Stimulated activated CD4-positive, alpha-beta T cell treated with anti-CD3 and anti-CD28 coated beads, Interleukin-15, amount 100 ng/mL, for 1 hour (primary cell): ENCODE measurements at places on chromosomes 2 and 18.

- no peak for DNase-seq
Measured at GRCh38 chr2:122322815-122323214, 567.4 kb downstream of the TSN start.

DNA sequence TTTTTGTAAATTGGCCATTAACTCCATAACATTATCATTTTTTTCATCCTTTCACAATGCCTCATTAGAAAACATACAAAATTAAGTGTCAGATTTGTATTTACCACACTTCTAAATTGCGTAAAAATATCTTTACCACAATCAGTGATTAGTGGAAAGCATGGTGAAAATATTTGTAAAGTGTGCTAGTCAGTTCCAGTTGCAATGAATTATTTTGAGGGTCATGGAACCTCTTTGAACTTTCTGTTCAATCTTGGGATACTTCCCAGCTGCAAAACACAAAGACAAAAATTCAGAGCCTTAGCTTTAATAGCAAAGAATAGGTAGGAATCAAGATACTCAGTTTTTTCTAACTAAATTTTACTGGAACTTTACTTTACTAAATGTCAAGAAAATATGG is 4.0 kb upstream of the COL3A1 start:
- no peak for DNase-seq

DNA sequence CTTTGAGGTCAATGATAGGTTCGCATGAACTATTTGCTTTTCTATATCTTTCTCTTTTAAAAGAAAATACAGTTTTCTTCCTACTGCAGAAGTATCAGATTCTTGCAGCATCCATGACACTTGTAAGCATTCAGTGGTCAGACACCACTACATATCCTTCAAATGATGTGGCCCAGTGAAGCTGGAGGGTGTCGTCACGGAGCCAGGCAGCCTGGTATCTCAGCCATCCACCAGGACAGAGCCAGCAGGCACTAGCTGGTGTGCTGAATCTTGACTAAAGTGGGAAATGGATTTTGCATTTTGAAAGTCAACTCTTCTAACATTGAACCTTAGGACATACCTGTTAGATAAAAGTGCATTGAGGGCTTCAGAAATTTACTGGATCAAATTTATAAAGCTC is 5.4 kb downstream of the KLHL14 start:
- DNase-seq, result no peak

- DNase-seq, result no peak
Measured at GRCh38 chr18:5779922-5780321, 115.4 kb downstream of the TMEM200C start.

GRCh38 chr18:5417342-5417741 is 121.8 kb upstream of the ZBTB14 start:
- no peak for DNase-seq

DNA sequence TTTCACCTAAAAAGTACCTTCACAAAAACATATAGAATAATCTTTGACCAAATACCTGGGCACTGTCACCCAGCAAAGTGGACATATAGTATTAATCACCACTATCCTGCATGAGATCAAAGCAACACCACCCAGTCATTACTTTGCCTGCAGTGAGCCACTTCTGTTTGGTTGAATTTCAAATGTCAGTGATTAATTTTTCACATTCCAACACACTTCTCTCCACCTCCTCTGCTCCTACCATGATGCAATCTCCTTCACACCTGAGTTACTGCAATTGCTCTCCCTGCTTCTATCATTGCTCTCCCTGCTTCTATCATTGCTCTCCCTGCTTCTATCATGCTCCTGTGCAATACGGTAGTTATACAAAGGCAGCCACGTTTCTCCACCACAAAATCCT is 106.1 kb upstream of the NETO1 start:
- no peak for DNase-seq

GRCh38 chr2:239904496-239904895 is 120.6 kb downstream of the NDUFA10 start:
- DNase-seq, result no peak

DNA sequence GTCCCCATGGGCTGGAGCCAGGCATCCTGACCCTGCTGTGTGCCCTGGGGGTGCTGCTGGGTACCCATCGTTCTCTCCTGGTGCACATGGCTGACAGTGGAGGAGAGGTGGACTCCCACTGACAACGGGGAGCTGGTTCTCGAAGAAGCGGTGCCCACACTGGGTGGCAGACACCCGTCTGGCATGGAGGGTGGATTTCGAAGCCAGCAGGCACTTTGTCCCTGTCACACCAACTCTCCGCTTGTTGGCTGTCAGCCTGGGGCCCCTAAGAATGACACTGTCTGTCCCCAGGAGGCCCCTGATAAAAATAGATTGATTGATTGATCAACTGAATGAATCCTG is 55.4 kb downstream of the RTP5 start:
- DNase-seq, result no peak

GRCh38 chr2:122710049-122710448 is 954.6 kb downstream of the TSN start:
- no peak for DNase-seq

DNA sequence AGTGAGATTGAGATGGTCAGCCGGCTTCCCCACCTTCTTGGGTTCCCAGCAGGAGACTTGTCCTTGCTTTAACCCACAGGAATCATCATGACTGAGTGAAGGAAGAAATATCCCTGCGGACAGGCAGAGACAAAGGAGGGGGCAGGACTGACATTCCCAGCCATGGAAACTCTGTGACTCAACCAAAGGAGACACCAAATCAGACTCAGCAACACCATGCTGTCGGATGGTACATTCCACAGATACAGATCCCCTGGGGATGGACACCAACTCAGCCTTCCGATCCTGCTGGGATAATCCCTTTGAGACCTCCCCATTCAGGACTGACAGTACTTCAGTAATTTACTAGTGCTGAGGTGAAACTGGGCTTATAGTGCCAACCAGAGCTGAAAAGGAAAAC is 518.3 kb downstream of the XIRP2 start:
- no peak for DNase-seq

- DNase-seq, result no peak
Measured at GRCh38 chr18:46756559-46757201, at the start of gene ST8SIA5. TSS of gene ST8SIA5 (minus strand) at chr18:46757053. CDS start at chr18:46756508, 545 bp downstream.

- no peak for DNase-seq
Measured at GRCh38 chr2:114038710-114039109, 148.8 kb downstream of the ACTR3 start.

GRCh38 chr18:36109737-36110136 is 19.4 kb downstream of the SLC39A6 start:
- DNase-seq, result no peak
